Cortex of kidney (tissue), 1 donor: ENCODE measurements at places on chromosomes 13 and 19.

GRCh38 chr13:37775871-37776270 is 93.7 kb downstream of the TRPC4 start:
- DNase-seq: no peak

GRCh38 chr13:54980651-54981050 is 1952.0 kb downstream of the OLFM4 start:
- no peak for DNase-seq

- DNase-seq: no peak
Observed at GRCh38 chr13:74017301-74018061, 116.7 kb downstream of the KLF12 start.

GRCh38 chr13:110950819-110951570 is 36.1 kb upstream of the ANKRD10 start:
- no peak for DNase-seq

GRCh38 chr19:19257137-19257536 is 16.0 kb downstream of the TM6SF2 start:
- no peak for DNase-seq

- no peak for DNase-seq
Observed at GRCh38 chr19:43126720-43127119, 44.2 kb upstream of the PSG2 start.

DNA sequence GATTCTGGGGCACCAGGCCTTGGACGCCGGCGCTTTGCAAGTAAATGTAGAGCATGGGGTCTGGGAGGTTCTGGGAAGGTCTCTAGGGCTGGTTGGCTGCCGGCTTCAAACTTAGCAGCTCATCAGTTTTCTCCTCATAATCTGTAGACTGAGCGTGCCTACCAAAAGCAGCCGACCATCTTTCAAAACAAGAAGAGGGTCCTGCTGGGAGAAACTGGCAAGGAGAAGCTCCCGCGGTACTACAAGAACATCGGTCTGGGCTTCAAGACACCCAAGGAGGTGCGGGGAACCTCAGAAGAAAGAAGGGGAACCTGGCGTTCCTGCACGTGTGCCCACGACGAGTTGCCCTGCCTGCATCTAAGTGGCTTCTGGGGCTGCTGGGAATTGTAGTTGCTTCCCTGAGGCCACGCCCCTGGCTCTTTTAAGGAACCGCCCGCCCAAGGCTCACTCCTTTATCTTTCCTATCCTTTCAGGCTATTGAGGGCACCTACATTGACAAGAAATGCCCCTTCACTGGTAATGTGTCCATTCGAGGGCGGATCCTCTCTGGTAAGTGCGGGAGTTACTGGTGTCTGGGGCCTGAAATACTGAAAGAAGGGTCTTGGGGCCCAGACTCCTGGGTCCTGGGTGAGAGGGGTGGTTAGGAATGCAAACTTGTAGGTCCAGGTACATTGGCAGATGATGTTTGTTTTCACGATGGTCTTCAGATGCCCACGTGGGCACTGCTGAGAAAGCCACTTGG is 984 bp downstream of the RPS11 start:
- DNase-seq: no peak

DNA sequence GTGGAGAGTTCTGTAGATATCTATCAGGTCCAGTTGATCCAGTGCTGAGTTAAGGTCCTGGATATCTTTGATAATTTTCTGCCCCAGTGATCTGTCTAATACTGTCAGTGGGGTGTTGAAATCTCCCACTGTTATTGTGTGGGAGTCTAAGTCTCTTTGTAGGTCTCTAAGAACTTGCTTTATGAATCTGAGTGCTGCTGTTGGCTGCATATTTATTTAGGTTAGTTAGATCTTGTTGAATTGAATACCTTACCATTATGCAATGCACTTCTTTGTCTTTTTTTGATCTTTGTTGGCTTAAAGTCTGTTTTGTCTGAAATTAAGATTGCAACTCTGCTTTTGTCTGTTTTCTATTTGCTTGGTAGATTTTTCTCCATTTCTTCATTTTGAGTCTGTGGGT is 15.4 kb downstream of the AP1M1 start:
- DNase-seq: no peak

DNA sequence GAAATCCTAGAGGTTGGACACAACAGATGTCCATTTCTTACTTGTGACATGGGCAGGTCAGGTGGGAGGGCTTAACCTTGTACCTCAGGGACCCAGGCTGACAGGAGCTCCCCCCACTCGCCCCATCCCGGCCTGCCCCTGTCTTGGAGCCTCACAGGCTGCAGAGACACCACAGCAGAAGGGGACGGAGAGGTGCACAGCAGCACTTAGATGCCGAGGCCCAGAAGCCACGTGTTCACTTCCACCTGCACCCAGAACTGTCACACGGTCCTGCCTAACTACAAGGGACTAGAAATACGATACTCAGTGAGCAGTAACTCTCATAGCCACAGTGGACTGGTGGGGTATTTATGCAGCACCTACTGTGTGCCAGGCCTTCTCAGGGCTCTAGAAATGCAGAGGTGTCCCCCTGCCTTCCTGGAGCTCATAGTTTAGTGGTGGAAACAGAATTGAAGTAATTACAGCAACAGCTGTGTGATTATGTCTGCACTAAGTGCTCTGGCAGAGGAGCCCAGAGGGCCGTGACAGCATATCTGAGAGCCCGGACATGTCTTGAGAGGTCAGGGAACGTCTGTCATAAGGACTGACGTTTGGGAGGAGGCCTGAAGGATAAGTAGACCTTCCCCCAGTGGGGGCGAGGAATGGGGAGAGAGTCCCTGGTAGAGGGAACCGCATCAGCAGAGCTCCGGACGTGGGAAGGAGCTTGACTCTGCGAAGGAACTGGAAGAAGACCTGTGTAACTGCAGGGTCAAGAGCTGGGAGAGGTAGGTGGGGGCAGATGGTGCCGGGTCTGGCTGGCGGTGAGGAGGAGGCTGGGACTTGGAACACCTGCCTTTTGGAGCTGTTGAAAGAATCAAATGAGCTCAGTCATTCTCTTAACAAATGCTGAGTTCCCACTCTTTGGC is 130.0 kb downstream of the SIPA1L3 start:
- no peak for DNase-seq

GRCh38 chr13:95499811-95500712 is 52.5 kb upstream of the CLDN10 start:
- no peak for DNase-seq

- no peak for DNase-seq
Observed at GRCh38 chr13:20439261-20439660, 86.4 kb downstream of the CRYL1 start.

- no peak for DNase-seq
Observed at GRCh38 chr13:66347486-66348117, 882.5 kb downstream of the PCDH9 start.

DNA sequence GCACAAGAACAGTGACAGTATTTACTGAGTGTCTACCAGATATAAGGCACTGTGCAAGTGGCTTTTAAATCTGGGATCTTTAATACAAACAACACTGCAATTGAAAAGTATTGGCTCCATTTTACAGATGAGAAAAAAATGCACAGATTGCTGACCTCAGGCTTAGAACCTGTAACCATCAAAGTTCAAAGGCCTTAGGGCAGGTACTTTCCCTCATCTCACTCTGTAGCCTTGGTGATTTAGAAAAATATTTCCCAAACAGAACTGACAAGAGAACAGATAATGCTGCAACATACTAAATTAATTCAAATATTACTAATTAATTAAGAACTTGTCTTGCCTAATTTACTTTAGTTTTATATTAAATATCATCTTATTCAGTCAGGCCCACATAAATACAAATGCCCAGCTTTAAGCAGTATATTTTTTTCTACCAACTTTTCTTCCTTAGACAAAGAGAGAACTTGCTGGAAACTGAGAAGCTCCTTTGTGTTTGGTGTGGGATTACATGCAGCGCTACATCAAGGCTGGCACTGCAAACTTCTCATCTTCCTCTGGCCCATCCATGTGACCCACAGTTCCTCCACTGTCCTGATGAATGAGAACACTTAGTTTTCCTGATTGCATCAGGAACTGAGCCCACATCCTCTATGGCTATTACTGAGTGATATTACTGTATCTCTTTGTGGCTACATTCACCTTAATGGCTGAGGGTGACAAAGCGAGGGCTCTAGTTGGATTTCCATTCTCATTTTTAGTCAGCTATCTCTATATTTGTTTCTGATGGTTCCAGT is 302.1 kb downstream of the ENOX1 start:
- no peak for DNase-seq

DNA sequence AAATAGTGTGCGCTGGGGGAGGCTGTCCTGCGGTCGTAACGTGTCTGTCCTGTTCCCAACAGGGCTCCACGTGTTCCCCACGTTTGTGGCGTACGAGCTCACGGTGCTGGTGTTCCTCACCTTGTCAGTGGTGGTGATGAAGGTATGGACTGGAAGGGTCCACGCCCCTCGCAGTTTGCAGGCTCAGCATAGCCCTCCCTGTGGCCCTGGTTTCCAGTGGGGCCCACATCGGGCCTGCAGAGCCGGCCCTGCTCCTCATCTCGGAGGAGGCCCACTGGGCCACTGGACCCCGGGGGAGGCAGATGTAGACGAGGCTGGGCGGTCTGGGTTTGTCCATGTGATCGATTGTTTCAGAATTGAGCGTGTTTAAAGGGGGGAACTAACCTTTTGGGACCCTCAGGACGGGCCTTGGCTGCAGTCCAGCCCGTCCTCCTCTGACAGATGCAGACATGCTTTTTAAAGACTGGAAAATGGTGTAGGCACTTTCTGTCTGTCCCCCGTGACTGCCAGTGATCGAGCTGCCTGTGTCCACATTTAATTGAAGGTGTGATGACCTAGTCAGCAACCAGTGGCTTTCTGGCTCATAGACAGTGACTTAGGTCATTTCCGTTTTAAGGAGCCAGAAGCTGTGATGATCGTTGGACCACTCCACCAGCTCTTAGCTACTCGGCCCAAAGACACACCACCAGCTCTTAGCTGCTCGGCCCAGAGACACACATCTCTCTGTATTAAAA is 37.1 kb upstream of the TFDP1 start:
- no peak for DNase-seq

- no peak for DNase-seq
Observed at GRCh38 chr13:112376050-112376681, at the start of gene SPACA7. Gene SPACA7 (plus strand): TSS chr13:112376355. CDS start chr13:112376386, 31 bp downstream.

GRCh38 chr13:98834254-98834960 is 81.9 kb upstream of the SLC15A1 start:
- DNase-seq: no peak

DNA sequence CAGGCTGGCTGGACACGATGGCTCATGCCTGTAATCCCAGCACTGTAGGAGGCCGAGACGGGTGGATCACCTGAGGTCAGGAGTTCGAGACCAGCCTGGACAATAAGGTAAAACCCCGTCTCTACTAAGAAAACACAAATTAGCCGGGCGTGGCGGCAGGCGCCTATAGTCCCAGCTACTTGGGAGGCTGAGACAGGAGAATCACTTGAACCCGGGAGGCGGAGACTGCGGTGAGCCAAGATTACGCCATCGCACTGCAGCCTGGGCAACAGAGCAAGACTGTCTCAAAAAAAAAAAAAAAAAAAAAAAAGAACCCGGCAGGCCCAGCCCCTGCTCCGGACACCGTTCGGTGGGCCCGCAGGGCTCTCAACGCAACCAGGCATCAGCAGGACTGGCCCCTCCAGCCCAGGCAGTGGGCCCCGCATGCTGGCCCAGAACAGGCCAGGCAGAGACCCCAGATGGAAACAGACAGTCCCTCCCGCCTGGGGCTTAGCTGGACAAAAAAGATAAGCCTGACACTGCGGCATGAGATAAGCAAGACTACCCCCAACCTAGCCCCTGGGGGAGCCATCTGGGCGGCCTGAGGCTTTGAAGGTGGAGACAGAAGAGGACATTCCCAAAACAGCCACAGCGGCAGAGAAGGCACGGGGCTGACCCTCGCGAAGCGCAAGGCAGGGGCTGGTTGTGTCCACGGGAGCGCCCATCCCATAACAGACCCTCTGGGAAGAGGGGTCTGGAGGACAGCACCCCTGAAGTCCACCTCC is 11.6 kb downstream of the REXO1 start:
- no peak for DNase-seq

- DNase-seq: no peak
Observed at GRCh38 chr19:4711211-4711610, 12.4 kb downstream of the DPP9 start.

DNA sequence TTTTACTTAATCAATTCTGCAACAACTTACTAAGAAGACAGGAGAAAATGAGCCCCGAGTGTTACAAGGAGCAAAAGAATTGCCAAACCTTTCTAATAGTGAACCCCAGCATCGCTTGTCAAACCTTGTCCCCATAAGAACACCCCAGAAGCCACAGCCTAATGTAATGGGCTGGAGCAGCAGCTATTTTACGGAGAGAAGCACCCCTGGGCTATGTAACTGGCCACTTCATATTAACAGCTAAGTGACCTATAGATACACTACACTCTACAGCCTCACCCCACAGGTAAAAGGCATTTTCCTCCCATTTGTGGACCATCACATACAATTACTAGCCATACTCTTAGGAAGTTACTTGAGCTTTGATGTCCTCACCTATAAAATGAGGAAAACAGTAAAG is 27.3 kb upstream of the CPB2 start:
- no peak for DNase-seq

DNA sequence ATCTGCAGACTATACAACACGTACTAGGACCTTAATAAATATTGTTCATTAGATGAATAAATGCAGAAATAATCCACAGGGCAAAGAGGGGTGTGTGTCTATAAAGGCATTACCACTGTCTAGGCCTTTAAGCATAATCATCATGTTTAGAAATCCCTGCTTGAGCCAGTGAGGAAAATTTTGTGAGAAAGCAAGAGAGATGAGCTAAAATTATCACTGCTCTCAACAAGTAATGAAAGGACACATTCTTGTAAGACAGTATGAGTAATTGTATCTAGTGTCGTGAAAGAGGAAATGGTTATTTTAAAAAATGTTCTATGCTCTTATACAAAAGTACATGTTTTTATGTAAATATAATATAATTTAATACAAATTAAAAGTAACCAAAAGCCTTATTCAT is 1699.4 kb downstream of the PCDH9 start:
- DNase-seq: no peak

DNA sequence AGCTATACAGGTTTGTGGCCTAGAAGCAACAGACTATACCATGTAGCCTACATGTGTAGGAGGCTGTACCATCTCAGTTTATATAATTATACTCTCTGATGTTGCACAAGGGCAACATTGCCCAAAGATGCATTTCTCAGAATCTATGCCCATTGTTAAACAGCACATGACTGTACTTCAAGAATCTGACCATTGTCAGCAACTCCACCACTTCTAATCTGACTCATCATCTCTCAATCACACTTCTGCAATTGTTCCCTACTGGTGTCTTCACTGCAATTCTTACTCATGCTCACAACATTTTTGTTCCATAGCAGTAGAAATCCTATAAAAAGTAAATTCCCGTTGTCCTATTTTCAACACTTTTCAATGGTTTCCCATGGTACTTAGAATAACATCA is 63.9 kb upstream of the ATXN8OS start:
- DNase-seq: no peak

DNA sequence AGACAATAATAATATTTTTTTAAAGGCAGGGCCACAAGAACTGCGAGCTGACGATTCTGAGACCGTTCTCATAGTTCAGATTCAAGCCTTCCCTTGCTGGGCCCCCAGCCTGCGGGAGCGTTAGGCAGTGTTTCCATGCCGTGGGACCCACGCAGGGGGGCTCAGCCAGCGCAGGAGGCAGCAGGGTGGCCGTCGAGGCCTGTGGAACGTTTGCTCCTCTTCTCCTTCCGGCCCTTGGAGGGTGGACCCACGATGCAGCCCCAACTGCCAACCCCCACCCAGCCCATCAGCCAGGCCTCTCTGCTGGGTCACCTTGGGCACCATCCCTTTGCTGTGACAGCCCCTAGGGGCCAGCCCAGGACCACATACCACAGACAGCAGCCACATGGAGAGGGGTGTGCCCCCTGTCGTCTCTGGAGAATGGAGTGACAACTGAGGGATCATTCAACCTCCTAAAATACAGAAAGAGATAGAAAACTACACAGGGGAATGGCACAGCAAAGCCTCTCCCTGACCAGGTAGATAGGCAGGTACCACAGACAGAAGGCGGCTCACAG is 46.8 kb downstream of the PDCD5 start:
- DNase-seq: no peak
